ENCODE measurements at places on chromosomes 12 and 14. TPM values are rescaled to one million over a fixed set of nuclear protein-coding genes. Genes with fewer than 3 reads are reported as not detected.

OR4L1 gene
- not detected for total RNA-seq

DNA sequence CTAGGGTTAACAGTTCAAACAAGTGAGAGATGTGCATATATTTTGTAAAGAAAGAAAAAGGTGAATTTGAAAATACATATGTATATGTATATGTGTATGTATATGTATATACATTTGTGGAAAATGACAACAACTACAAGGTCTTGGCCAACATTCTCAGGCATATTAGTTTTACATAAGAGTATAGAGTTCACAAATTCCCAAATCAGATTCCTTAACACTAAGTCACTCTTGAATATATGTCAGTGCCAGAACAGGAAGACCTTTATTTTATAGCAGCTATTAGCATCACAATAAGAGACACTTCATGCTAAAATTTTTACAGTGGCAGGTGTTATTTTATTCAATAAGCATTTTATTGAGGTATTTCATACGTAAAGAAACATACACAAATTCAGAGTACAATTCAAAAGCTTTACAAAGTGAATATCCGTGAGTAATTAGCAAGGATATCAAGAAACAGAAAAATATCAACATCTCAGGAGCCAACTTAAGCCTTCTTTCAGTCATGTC is 179.7 kb downstream of the SLC6A15 start:
- no peak overlapping the region for H3K27ac ChIP-seq

SIX4 gene
- 2.9 TPM for total RNA-seq

AKAP5 gene
- 4.8 TPM for total RNA-seq

GRCh38 chr14:37246427-37246829 is 48.7 kb downstream of the MIPOL1 start:
- H3K36me3 ChIP-seq, result no peaks in the 10 kb centered on the region
- no peak for DNase-seq
- H3K4me1 ChIP-seq, result no peaks in the 10 kb centered on the region
- H3K27ac ChIP-seq, result no peak overlapping the region

DNA sequence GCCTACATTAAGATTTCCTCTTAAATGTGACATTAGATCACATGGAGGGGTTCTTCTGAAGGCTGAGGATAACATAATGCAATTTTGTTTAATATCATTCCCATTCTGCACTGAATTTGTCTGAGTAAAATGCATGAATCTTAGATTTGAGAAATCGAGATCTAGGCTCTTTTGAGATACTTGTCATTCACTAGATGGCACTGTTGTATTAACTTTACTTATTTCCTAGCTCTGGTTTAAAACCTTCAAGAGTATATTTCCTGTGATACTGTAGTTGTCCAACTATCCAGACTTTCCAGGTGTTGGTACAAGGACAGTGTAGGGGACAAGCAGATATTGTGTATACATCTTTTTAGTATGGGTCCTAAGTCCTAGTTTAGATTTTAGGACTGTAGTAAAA is 91.7 kb upstream of the SEL1L start:
- no peak for DNase-seq
- no peaks in the 10 kb centered on the region for H3K4me1 ChIP-seq
- H3K27ac ChIP-seq, result no peak overlapping the region
- H3K27me3 ChIP-seq, result no peaks in the 10 kb centered on the region

DNA sequence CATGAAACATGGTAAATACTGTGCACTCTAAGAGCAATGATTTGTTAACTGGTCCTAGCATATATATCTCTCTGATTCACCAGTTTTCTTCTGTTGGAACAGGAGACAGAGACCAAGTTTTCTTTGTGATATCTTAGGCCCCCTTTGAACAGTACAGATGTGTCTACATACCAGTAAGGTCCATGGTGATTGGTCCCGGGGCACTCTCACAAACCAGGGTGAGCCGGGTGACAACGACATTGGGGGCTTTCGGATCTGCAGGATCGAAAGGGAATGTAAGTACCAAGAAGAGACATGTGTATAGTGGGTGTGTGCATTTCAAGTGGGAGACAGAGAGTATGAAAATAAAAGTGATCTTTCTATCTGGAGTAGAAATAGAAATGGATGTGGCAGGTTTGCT is 11.3 kb upstream of the ERP27 start:
- no peak overlapping the region for H3K4me3 ChIP-seq
- no peaks in the 10 kb centered on the region for H3K27me3 ChIP-seq
- peak overlapping the region; percentile 16 for H3K27ac ChIP-seq

- H3K27me3 ChIP-seq, result no peaks in the 10 kb centered on the region
- H3K27ac ChIP-seq, result no peak overlapping the region
- no peaks in the 10 kb centered on the region for H3K4me1 ChIP-seq
- no peaks in the 10 kb centered on the region for H3K36me3 ChIP-seq
- H3K4me3 ChIP-seq, result no peak overlapping the region
These were observed 14.8 kb upstream of the SLC4A8 start for GRCh38 chr12:51409846-51410245.

DNA sequence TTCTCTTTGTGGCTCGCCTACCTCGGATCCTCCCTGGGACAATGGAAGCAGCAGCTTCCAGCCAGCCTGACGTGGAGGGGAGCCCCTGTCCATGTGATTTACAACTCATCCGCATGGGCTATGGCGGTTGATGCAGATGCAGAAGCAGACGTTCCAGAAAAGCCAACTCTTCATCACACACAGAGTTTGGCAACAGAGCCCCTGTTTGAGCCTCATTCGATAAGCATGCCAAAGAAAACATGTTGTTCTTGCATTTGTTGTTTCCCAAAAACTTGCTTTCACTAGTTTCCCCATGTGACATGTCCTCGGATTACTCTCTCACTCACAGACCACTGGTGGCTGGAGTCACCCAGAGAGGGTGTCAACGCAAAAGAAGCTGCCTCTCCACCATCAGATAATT is 16.4 kb upstream of the TC2N start:
- peaks cover 13% of the 10 kb centered on the region for H3K4me1 ChIP-seq
- no peak for DNase-seq
- peaks cover 16% of the 10 kb centered on the region for H3K36me3 ChIP-seq
- H3K27me3 ChIP-seq, result no peaks in the 10 kb centered on the region

DNA sequence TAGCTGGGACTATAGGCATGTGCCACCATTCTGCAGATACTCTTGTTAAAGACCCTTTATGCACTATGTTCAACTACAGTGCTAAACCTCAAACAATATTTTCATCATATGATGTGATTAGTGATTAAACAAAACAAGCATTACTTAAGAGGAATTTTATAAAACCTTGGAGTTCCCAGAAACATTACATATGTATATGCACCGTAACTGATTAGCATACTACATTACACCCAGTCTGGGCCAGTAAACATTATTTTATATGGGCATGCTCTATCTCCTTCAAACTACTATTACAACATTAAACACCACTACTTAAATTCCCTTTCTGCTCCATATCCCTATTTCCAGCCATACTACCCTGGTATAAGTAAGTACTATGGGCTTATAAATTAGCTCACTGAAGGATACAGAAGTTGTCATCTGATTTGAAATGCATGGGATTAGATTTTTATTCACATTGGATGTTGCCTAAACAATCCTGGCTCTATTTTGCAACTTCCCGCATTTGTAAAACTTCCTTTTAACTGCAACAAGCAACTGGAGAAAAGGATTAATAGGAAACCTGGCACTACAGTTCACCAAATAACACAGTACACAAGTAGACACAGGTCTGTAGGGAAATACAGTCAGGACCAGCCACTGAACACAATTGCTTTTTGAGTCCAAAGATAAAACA is 205.8 kb downstream of the MED13L start:
- no peaks in the 10 kb centered on the region for H3K36me3 ChIP-seq
- H3K27ac ChIP-seq, result no peak overlapping the region
- H3K4me1 ChIP-seq, result peaks cover 29% of the 10 kb centered on the region
- H3K27me3 ChIP-seq, result no peaks in the 10 kb centered on the region
- no peak for DNase-seq

DNA sequence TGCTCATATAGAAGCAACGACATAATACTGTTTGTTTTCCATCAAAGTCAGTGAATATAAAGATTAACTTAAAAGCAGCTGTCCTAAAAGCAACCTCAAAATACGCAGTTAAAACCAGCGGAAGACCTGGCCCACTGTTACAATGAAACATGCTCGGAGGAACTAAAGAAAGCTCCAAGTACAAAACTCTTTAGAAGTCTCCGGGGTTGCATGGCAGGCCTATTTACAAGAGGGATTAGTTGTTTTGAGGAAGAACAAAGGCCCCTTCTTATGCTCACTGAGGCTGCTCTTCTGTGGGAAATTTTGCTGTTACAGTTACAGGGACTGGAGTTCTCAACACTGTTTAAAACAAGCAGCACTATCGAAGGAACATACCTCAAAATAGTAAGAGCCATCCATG is 75.9 kb upstream of the C12orf71 start:
- H3K4me3 ChIP-seq, result no peak overlapping the region
- no peak overlapping the region for H3K27ac ChIP-seq
- no peaks in the 10 kb centered on the region for H3K4me1 ChIP-seq

DNA sequence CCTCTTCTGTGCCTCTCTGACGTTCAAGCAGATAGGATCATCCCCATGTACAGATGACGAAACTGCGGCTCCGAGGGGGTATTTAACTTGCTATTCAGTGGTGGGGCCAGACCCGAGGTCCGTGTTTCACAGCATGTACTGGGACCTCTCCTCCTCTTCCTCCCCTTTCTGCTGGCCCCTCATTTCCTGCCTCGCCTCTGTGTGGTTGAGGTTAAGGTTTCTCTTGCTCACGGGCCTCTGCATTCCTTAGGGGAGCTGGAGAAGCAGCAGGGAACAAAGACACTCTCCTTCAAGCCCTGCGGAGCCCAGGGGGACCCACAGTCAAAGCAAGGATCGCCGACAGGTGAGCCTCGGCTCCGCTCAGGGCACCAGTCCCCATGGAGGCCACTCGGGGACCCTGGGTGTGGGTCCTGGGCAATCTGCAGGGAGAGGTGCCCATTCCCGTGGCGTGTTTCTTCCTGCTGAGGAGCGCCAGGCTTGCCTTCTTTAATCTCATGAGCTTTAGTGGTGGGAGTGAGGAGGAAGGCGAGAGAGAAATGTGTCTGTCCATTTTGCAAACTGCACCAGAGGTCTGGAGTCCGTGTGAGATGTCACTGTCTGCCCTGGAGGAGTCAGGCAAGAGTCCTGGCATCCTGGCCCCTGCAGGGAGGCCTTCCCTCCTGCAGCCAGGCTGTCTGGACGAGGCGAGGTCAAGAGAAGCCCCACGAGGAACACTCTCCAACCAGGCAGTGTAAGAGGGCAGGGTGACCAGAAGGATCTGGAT is 45.0 kb downstream of the SLC6A12 start:
- H3K36me3 ChIP-seq, result no peaks in the 10 kb centered on the region
- H3K4me1 ChIP-seq, result peaks cover 10% of the 10 kb centered on the region
- H3K27ac ChIP-seq, result no peak overlapping the region
- H3K4me3 ChIP-seq, result no peak overlapping the region
- no peak for DNase-seq

DNA sequence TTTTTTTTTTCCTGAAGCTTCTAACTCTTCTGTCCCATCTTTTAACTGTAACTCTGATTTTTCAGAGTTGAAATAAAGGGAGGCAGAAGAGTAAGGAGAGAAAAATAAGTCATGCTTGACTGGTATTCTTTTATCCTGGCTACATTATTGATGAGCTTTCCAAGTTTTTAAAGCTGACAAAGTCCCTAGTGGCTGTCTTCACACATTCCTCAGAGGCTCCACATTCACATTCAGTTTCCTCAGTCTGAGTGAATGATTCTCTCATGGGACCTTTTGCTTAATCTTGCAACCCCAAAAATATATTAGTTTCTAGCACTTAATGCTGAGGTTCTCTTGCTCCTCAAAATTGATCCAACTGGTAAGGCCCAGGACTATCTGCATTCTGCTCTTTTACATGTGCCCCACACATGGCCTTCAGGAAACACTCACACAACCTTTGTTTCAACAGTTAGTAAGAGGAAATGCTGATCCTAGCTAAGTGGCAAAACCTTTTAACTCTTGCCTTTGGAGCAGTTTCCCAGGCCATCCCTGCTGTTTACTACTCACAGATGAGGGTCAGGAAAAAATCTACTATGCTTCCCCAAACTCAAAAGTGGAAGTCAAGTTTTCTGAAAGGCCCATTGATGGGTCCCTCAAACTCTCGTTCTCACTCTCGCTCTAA is 61.7 kb upstream of the SLC6A15 start:
- H3K4me3 ChIP-seq, result no peak overlapping the region
- no peaks in the 10 kb centered on the region for H3K4me1 ChIP-seq
- no peak overlapping the region for H3K27ac ChIP-seq

- H3K4me3 ChIP-seq, result no peak overlapping the region
- no peak for DNase-seq
- H3K36me3 ChIP-seq, result peaks cover 100% of the 10 kb centered on the region
- peak overlapping the region; percentile 32 for H3K27ac ChIP-seq
- H3K27me3 ChIP-seq, result no peaks in the 10 kb centered on the region
- peaks cover 28% of the 10 kb centered on the region for H3K4me1 ChIP-seq
These were observed 15.2 kb downstream of the ACIN1 start for GRCh38 chr14:23079716-23080115.

DNA sequence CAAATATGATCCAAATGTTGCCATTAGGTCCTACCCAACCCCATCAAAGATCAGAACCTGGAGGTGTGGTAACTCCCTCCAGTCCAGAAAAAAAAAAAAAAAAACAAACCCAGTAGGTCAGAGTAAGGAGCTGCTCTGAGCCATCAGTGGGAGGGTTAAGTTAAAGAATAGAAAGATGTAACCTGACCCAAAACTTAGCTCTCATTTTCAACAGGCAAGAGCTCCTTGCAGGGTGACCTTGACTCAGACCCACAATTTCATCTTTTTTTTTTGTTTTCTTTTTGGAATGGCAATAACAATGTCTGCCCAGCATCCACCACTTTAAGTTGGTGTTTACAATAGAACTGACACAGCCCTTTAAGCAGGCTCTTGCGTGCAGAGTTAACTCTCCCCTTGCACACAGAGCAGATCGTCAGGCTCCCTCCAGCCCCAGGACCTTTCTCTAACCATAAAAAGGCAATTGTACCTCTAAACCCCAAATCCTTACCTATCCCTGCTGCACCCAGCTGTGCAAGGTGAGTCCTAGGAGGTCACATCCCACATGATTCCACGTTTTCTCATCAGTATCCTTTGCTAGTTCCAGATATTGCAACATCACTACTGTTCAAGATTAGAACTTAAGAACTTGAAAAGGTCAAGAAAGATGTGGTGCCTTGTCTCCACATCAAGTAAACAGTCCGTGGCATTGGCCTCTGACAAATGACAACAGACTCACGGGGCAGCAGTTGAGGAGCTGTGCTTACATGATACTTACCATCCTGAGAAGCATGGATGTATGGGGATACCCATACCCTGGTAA is 178.6 kb upstream of the EEA1 start:
- no peak for DNase-seq
- H3K27ac ChIP-seq, result no peak overlapping the region
- no peak overlapping the region for H3K4me3 ChIP-seq
- no peaks in the 10 kb centered on the region for H3K4me1 ChIP-seq
- H3K36me3 ChIP-seq, result no peaks in the 10 kb centered on the region

KERA gene
- total RNA-seq, result not detected

ACSM4 gene
- total RNA-seq, result not detected

- peak; percentile 86 for DNase-seq
- H3K27me3 ChIP-seq, result no peaks in the 10 kb centered on the region
- H3K4me1 ChIP-seq, result peaks cover 8% of the 10 kb centered on the region
- H3K27ac ChIP-seq, result peak within 1 kb of the TSS; percentile 87
These were observed at the start of gene MANSC1 for GRCh38 chr12:12349711-12350665. TSS of gene MANSC1 (minus strand) at chr12:12350242. CDS start at chr12:12343314, 6,928 bp downstream.

ST8SIA1 gene
- 9.1 TPM for total RNA-seq

- H3K27ac ChIP-seq, result no peak overlapping the region
- H3K27me3 ChIP-seq, result no peaks in the 10 kb centered on the region
- no peak for DNase-seq
These were observed 115.8 kb downstream of the RAD51B start for GRCh38 chr14:67935371-67935770.

All from lower lobe of right lung (tissue), 2 donors.